ENCODE measurements at places on chromosomes 1 and 21.

DNA sequence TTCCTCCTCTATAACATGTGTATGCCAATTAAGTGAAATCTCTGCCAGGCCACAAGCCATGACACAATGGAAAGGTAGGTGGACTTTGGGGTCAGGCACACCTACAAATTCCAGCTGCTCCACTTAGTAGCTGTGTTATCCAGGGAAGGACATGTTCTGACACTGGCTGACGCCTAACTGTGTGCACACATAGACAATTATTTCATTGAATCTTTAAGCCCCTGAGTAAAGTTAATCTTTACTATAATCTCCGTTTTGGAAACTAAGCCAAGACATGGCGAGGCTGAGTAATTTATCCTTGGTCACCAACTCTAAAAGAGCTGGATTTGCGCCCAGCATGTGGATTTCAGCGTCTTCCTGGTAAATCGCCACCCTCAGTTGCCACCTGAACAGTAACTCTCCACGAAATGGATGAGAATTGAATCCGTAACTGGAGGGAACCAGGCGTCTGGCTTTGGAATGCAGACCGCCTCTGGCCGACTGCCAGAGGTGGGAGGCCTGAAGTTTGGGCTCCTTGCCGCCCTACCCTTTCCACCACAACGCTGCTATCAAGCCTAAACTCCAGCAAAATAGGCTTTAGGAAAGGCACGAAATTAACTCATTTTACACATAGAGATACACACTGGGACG is 888 bp upstream of the SNRPE start:
- DNase-seq: peak; percentile 62

DNA sequence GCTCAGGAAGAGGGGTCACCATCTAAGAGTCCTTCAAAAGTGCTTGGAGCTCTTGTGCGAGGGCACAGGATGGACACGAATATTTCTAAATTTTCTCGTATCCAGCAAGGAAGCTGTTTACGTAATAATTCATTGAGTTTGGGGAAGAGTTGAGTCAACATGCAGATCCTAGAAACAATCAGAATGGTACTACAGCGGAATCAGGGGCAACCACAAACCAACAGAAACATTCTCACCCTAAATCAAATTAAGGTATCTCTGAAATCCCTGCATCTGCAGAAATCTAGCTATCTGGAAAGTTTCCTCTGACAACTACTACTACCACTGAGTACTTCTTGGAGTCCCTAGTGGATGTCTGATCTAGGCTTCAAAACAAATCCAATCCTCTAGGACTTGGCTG is 352.4 kb downstream of the LTN1 start:
- no peak for DNase-seq

GRCh38 chr21:36902793-36903192 is 63.7 kb downstream of the HLCS start:
- no peak for DNase-seq

DNA sequence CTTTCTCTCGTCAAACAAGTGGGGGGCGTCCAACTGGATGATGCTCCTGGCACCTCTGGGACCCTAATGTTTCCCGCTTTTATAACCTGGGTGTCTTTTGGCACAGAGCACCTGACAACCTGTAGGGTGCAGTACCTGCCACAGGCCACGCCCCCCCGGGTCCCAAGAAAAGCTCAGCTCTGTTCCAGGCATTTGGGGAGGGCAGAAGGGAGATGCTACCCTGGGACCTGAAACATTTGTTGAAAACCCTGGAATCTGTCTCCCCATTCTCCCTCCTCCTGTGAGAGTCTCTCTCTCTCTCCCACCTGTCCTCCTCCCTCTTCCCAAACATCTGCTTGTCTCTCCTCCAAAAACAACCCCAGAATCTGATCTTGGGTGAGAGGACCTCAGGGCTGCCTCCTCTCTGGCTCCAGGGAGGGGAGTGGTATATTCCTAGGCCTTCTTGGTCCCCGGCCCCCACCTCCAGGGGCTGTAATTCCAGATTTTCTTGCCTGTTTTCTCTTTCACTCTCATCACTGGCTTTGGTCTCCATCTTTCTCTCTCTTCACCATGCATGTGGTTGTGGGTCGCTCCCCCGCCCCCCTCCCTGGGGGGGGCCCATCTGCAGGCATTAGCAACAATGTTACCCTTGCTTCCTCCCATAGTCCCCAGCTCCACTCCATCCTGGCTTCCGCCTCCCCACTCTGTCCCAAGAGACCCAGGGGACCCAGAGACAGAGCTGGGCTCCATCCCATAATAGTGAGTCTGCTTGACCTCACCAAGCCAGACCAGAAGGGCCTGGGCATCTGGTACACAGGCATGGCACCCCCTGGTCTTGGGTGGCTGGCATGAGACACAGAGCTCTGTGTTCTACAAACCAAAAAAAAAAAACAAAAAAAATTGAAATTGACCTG is 4.1 kb downstream of the AHDC1 start:
- no peak for DNase-seq

- DNase-seq: no peak
Measured at GRCh38 chr1:58067082-58067481, 479.4 kb downstream of the OMA1 start.

- peak; percentile 37 for DNase-seq
Measured at GRCh38 chr1:23751050-23751814, 8.0 kb downstream of the ELOA start.

DNA sequence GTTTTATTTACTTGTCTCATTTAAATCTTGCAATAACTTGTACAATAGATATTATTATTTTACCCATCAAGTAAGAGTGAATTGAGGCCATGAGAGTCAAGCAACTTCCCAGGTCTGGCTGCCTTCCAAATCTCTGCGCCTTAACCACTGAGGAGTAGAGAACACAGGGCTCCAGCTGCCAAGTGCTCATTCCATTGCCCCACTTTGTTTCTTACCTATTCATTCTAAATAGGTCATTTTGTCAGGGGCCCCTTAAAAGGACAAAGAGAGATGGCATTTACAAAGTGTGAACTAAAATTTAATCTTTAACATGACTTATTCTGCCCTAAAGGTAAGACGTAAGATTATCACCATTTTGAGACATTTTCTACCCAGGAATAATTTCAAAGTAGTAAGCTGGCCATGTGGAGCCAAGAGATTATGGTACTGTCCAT is 3.5 kb downstream of the PPP1R15B start:
- DNase-seq: no peak

- DNase-seq: no peak
Measured at GRCh38 chr21:25788677-25789076, 53.9 kb downstream of the GABPA start.

DNA sequence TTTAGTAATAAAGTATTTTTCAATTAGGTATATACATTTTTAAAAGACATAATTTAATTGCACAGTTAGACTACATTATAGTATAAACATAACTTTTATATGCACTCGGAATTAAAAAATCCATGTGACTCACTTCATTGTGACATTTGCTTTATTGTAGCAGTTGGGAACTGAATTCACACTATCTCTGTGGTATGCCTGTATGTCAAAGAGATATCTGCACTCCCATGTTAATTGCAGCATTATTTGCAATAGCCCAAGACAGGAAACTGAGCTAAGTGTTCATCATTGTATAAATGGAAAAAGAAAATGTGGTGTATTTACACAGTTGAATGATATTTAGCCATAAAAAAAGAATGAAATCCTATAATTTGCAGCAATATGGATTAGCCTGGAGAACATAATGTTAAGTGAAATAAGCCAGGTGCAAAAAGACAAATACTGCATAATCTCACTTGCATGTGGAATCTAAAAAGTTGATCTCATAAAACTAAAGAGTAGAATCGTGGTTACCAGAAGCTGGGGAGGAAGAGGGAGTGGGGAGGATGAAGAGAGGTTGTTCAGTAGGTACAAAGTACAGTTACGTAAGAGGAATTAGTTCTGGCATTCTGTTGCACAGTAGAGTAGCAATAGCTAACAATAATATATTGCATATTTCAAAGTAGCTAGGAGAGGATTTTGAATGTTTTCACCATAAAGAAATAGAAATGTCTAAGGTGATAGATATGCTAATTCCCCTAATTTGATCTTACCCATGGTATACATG is 64.8 kb downstream of the DPT start:
- DNase-seq: no peak
